ENCODE measurements at places on chromosomes 4 and X.

GRCh38 chrX:105634180-105634579, 188.2 kb upstream of the NRK start:
- DNase-seq = no peak

GRCh38 chr4:78610546-78611214, 59.1 kb downstream of the ANXA3 start:
- DNase-seq = peak; percentile 81

DNA sequence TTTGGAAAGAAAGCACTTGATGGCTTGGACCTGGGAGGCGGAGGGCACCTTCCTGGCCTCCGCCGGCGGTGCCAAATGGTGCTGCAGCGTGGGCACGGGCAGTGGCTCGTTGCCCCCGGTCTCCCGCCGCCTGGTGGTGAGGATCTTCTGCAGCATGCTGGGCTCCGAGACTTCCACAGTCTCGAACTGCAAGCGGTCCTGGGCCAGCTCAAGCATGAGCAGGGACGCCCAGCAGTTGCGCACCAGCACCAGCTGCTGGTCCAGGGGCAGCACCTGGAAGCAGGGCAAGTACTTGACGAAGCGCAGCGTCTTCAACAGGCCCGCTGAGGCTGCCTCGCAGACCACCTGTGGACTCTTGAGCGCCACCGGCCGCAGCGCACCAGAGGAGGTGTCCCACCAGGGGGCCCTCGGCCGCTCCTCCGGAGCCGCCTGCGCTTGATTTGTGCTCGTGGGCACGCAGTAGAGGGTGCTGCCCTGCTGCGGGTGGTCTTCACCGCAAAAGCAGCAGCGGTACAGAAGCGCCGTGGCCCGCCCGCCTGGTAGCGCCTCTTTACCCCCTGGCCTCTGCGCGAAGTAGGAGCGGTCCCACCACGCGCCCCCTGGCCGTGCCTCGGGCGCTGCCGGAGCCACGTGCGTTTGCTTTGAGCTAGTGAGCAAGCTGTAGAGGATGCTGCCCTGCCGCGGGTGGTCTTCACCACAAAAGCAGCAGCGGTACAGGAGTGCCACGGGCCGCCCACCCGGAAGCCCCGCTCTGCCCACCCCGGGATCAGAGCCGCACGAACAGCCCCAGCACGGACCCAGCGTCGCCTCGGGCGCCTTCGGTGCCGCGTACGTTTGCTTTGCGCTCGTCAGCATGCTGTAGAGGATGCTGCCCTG, 689 bp downstream of the NR0B1 start:
- no peak for DNase-seq

DNA sequence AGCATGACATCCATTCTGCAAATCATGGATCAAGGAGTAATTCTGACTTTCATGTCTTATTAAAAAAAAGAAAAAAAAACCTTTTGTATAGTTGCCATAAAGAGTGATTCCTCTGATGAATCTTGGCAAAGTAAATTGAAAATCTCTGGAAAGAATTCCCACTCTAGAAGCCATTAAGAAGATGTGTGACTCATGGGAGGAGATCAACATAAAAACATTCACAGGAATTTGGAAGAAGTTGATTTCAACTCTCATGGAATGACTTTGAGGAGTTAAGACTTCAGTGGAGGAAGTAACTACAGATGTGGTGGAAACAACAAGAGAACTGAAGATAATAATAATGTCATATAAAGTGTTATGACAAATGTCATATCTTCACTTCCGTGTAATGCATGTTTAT, 204.2 kb downstream of the PABPC4L start:
- no peak for DNase-seq

DNA sequence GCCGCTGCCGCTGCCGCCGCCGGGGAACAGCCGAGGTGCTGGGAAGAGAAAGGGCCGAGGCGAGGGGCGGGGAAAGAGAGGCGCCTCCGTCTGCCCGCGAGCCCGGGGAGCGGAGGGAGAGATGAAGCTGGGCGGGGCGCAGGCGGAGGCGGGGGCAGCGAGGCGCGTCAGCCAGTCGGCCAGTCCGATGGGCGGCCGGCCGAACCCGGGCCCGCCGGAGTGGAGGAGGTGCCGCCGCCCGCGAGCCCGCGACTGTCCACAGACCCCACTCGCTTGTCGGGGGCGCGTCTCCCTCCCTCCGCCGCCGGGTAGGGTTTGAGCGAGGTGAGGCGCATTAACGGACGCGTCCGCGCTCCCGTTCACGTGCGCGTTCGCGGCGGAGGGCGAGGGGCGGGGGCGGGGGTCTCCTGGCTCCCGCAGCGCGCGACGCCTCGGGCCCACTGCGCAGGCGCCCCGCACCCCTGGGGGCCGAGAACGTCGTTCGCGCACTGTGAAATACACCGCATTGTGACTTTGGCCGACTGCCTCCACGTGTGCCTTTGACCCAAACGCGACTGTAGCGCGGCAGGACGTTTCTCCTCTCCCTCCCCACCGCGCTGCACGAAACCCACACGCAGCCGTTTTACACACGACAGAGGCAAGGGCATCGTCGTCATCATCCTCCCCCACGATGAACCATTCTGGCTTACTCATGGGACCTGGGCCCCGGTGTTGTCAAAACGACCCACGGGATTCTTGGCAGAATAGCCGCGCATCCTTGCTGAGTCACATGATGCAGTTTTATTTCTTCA, at the start of gene NUDT11:
TSS of gene NUDT11 (minus strand) at position 92 of the 791 bp plus-strand sequence. CDS start 148 bp downstream, outside the sequence.
- DNase-seq = peak; percentile 71

DNA sequence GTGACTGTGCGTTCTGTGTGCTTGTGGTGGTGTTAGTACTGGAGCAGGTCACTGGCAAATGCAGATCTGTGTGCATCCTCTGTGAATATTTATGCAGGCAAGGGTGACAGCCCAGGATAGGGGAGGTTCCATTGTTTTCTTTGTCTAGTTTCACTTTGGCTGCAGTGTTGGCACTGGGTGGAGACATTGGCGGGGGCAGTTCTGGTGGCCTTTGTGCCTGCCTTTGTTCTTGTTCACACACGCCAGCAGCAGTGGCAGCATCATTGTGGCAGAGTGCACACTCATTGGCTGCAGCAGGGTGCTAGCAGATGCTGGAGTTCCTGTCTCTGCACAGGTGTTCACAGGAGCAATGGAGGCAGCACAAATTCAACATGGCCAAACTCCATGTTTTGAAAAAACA, 495.3 kb downstream of the UBE2NL start:
- no peak for DNase-seq

DNA sequence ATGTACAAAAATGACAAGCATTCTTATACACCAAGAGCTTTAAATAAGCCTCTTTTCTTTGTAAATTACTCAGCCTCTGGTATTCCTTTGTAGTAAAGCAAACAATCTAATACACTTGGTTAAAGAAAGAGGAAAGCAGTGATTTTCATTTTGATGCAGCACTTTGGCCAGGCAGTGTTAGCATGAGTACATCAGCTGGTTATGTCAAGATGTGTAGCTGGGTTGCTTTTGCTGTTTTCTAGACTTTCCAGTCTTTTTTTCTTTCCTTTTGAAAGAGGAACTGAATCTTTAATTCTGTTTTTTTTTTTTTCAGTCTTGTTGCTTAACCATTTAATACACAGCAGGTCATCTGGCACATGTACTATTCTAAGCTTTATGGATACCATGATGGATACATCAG, 167.1 kb upstream of the AADAT start:
- no peak for DNase-seq

DNA sequence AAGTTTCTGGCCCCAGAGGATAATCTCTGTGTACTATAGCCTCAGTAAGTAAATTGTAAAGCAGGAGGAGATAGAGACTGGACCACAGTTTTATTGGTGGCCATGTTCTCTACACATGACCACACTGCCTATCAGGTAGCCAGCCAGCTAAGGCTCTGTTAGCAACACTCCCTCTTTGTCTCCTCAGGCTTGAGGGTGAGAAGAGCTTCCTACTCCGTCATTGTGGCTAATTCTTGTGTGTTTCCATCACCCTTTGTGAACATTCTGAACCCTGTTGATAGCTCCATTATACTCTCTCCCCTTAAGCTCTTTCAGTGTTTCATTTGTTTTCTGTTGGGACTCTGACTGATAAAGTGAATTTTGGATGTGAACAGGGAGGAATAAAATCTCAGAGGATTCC, 233.4 kb downstream of the CFAP299 start:
- DNase-seq = no peak

DNA sequence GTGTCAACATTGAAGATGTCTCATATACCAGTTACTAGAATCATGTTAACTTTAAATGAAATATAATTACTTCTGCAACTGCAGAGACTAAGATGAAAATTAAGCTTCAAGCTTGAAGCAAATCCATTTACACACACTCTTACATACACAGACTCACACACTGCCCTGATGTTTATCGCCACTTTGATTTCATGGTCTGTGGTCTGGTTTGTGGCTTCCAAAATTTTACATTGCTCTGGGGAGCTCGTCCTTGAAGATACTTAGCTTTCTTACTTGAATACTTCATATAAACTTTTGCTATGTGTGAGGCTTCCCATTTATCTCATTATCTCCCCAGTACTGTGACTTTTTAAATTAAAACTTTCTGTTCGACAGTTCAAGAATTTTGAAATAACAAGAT, 35.8 kb downstream of the ARHGEF38 start:
- DNase-seq = no peak
